ENCODE measurements at places on chromosomes 2 and 18.

DNA sequence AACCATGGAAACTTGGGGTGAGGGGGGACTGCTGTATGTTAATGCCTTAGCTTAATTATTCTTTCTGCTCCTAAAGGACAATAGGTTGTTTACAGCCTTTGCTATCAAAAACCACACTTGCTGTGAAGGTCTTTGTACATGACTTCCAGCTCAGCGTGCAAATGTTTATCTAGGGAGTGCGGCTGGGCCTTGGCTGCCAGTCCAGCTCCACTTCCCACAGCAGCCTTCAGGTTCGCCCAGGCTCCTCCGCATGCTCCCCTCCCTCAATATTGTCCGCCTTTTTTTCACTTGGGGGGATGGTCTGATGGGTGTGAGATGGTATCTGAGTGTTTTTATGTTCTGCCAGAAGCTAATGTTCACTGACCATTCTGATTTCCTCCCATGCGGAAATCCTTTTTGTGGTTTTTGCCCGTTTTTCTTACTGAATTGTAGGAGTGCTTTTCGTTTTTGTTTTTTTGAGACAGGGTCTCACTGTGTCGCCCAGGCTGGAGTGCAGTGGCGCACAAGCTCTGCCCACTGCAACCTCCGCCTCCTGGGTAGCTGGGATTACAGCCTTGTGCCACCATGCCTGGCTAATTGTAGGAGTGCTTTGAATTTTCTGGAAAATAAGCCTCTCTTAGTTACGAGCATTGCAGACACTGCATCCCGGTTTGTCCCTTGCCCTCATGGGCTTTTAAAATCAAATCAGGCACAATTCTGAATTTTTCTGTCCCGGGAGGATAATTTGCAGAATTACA, 28.8 kb downstream of the SH3BP4 start:
- no peak for DNase-seq

- DNase-seq, result no peak
Measured at GRCh38 chr2:217289907-217290280, 430.0 kb upstream of the TNP1 start.

DNA sequence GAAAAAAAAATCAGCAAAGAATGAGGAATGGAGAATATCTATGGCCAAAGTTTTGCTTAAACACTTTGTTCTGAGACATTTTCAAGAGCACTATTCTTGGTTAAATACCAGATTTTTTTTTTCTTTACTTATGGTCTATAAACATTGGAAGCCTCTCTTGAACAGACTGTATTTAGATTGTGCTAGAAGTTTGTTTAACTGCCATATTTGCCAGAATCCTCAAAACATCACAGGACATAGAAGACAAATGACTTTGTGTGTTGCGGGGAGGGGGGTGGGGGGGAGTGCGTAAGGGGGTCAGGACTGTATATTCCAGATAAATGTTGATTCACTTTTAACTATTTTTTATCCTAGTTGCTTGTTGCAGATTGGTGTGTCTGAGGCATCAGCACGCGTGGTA, 262.0 kb downstream of the MEIS1 start:
- DNase-seq, result no peak

GRCh38 chr2:238170386-238171071, 11.8 kb downstream of the ERFE start:
- DNase-seq, result no peak

DNA sequence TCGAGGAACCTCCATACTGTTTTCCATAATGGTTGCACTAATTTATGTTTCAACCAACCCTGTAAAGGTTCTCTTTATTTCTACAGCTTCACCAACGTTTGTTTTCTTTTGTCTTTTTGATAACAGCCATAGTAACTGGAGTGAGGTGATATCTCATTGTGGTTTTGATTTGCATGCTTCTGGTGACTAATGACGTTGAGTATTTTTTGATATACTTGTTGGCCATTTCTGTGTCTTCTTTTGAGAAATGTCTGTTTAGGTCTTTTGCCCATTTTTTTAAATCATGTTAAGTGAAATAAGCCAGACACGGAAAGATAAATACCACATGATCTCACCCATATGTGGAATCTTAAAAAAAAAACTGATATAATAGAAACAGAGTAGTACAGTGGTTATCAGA, 74.8 kb upstream of the SMIM21 start:
- no peak for DNase-seq
